Anterior cingulate cortex (tissue), 58 donors: ENCODE measurements at places on chromosomes 3 and 15.

- no peak for DNase-seq
These were observed 470.9 kb downstream of the LPP start for GRCh38 chr3:188624828-188625227.

DNA sequence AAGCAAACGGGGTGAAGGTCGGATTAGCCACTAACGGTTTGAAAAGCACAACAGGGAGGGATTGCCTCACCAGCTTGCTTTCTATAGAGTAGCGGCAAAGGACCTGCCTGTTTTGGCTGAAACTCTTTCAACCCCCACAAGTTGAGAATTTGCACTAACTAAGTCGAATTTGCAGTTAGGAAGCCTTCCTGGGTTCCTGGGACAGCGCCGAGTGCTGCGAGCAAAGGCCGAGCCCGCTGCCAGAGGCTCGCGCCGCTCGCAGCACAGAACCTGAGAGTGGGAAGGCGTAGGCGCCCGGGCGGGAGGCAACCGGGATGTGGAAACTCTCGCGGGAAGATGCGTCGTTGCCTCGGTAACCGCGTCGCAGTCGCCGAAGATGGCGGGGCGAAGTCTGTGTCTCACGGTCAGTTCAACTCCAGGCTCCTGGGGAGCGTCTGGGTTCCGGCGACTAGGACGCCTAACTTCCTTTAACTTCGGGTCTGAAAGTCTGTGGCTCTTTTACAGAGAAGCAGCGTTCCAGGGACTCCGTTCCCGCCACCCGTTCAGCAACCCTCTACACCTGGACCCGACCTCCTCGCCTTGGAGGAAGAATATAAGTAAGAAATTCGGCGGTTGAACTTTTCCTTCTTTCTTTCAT, at the start of gene TEX9:
Gene TEX9, plus strand, starts transcription at position 352 of the 637 bp plus-strand sequence. Its CDS starts 25 bp downstream, at position 377.
- DNase-seq: peak; percentile 68

DNA sequence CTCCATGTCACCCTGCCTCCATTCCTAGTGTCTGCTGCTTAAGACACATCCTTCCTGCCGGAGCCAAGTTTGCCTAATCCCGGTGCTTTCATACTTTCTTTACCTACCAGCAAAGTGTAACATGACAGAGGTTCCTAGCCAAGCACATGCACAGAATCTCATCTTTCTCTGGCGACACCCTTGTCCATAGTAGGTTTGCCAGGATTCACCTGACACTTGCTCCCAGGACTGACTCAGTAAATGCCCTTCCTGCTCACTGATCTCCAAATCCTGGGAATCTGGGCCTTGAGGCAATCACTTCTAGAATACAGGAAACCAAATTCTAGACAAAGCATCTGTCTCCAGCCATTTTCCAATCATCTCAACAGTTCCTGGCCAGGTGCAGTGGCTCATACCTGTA, 10.2 kb upstream of the NR2E3 start:
- no peak for DNase-seq

DNA sequence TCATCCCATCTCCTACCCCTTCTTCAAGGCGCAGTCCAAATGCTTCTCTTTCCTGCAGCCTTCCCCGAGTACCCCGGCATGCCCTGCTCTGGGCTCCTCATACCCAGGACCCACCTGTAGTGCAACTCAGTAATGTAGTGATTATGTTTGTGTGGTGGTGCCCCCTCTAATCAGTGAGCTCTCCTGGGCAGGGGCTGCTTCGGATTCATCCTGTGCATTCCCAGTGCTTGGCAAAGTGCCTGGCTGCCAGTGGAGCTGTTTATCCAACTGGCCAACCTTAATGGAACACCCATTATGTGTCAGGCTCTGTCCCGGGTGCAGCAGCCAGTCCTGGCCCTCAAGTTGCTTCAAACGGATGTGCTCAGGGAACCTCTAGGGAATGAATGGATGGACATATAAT, 174.4 kb upstream of the LINGO1 start:
- no peak for DNase-seq

GRCh38 chr3:161291191-161291901, 70.2 kb downstream of the NMD3 start:
- DNase-seq: no peak

- DNase-seq: no peak
These were observed 95.8 kb downstream of the BDH1 start for GRCh38 chr3:197460002-197460401.

GRCh38 chr15:90414408-90415028, 26.5 kb downstream of the IQGAP1 start:
- no peak for DNase-seq

DNA sequence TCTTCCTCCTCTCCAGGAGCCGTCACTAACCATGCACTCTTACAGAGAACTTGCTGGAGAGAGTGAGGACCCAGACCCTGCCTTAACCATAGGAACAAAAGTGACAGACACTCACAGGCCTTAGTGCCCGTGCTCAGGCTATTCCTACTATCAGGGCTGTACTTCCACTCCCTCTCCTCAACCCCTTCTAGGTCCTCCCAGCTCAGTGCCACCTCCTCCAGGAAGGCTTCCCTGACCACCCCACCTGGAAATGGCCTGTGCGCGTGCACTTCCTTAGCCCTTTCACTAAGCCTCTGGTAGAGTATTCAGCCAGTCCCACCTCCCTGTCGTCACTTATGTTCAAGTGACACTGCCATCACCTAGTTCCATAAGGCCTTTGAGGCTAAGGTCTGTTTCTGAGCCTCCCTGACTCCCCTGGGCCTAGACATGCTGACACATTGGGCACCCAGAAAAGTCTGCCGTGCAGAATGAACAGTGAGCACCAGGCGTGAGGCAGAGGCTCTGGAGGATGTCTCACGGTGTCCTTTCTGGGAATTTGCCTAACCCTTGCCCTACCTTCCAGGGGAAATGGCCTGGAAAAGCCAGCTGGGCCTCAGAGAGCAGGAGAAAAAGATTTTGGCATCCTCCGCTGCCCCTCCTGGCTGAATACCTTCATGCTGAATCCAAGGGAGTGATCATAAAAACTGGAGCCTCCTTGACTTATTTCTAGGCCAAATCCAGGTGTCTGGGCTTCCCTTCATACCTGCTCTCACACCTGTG, 108.6 kb upstream of the SMAD3 start:
- no peak for DNase-seq
